A549 (cell line): ENCODE measurements at places on chromosomes 3 and 15. TPM values are rescaled to one million over a fixed set of nuclear protein-coding genes. Genes with fewer than 3 reads are reported as not detected.
A peak's percentile ranks its signal among the peaks of the same experiment; 100 is the strongest.

The ACSBG1 gene
- 0.03 to 0.15 TPM (median 0.05 TPM) in 3 replicates for polyA plus RNA-seq

The DGKG gene
- polyA plus RNA-seq = 13.3 to 17.1 TPM (median 15.3 TPM) in 3 replicates

The CCR4 gene
- polyA plus RNA-seq = not detected in 3 replicates

The FBN1 gene
- polyA plus RNA-seq = 6.3 to 7.4 TPM (median 6.5 TPM) in 3 replicates

DNA sequence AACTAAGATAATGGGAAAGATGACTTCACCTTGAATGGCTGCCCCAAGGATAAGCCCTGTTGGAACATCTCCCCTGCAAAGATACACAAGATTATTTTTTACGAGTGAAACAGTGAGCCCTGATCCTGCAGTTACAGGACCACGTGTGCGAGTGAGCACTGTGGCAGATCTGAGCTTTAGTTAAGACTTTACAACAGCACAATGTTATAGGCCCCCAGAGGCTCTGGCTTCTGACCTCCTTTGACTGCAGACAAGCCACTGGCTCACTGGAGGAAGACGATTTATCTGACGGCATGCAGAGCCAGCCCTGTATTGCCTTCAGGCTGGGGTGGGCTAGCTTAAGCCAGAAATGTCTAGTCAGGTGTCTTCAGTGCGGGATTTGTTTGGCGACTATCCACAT lies 174.4 kb downstream of the ARRDC4 start:
- no peak for DNase-seq

- DNase-seq = no peak
Observed at GRCh38 chr3:13013994-13014754, 59.1 kb downstream of the IQSEC1 start.

- DNase-seq = peak; percentile 5
Observed at GRCh38 chr3:180680097-180680430, 775 bp upstream of the CCDC39 start.

- no peak for DNase-seq
Observed at GRCh38 chr15:77988347-77989295, 88.9 kb downstream of the TBC1D2B start.

DNA sequence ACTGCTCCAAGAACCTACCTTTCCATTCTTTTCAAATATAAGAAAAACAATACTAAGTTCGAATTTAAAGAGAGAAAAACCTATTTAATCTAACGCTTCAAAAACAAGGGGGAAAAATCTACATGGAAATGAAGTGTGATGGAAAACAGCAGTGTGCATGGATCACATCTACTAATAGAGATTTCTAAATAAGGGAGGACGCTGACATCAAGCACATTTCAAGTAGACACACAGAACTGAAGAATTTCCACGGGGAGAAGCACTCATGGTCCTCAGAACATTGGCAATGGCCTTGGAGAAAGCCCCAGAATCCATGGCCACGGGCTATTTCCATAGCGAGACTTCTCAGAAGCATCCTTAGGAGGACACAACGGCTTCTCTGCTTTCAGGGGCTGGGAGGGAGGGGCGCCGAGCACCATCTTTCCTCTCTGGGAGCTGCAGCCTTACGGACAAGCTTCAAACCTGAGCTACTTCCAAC lies 1.0 kb downstream of the TASOR start:
- no peak for DNase-seq

DNA sequence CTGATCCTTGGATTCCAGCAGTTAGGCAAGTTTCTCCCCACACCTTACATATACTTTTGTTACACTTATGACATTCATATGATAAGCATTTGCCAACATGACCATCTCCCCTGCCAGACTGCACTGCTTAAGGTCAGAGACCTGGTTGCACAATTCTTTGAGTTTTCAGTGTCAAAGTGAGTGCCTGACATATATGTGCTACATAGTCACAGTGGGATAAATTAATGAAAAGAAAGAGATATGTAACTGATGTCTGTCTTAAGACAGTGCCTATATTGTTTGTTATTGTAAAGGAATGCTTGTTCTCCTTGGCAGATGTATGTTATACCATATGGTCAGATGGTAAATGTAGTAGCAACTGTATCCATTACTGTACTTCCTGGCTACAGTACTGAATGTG lies 3.5 kb upstream of the DCUN1D1 start:
- DNase-seq = no peak

- DNase-seq = no peak
Observed at GRCh38 chr3:31903686-31904431, 77.2 kb downstream of the OSBPL10 start.

DNA sequence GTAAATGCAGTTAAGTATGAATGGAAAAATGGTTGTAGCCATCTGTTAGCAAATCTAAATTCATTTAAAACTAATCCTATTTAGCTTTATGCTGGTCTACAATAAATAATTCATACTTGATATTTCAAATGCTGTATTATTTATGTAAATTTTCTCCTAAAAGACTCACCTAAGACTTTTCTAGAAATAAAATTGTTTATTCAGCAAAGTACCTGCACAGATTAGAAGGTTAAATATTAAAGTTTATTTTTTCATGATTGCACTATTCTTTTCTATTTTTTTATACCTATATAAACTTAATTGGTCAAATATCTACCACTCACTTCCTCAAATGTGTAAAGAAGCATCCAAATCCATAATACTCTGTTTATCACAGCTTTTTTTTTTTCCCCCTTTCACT lies 45.2 kb downstream of the MBNL1 start:
- no peak for DNase-seq

DNA sequence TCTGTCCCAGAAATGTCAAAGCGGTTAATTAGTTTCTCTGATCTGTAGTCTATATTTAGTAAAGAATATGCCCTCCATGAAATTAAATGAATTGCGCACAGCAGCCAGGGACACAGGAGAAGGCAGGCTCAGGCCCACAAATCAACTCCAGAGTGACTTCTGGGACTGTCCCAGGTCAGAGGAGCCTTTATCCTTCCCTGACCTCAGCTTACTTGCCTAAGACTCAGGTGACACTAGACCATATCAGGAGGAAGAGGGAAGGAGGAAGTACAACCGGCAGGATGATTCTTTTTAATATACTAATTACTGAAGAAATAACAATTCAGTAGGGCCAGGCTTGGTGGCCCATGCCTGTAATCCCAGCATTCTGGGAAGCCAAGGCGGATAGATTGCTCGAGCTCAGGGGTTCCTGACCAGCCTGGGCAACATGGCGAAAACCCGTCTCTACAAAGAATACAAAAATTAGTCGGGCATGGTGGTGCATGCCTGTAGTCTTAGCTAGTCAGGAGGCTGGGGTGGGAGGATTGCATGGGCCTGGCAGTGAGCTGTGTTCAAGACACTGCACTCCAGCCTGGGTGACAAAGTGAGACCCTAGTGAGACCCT lies 1.8 kb upstream of the GPR15 start:
- DNase-seq = no peak

GRCh38 chr3:180433152-180433551 lies 168.8 kb upstream of the TTC14 start:
- DNase-seq = no peak

- no peak for DNase-seq
Observed at GRCh38 chr3:196398782-196399181, 33.4 kb downstream of the UBXN7 start.

DNA sequence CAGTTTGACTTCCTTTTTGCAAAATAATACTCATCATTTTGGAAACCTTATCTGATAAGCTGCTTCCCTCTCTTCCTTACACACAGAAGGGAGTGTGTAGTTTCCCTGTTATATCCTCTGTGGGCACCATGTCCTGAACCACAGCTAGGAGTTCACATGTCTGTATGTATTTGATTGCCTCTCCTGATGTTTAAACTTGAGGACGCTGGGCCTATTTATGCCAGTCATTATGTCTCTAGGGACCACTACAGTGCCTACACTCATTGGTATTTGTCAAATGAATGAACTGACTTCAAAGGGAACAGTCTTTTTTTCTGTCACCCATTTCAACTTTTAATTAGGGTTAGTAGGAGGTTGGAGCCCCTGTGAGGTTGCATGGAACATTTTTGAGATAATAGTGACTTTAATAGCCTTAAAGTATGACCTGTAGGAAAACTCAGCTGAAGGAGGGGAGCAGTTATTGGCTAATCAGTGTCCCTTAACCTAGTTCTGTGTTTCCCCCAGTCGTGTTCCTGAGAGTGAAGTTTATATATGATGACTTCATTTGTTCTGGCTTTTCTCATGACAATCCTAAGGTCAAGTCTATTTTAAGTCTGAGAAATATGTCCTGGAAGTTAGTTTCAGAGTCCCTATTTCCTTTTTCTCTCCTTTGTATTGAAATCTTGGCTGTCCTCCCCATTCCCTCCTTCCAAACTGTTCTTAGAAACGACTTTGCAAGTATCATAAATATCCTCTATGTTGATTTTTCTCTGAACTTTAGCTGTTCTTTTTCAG lies 28.9 kb downstream of the PDE8A start:
- DNase-seq = no peak

DNA sequence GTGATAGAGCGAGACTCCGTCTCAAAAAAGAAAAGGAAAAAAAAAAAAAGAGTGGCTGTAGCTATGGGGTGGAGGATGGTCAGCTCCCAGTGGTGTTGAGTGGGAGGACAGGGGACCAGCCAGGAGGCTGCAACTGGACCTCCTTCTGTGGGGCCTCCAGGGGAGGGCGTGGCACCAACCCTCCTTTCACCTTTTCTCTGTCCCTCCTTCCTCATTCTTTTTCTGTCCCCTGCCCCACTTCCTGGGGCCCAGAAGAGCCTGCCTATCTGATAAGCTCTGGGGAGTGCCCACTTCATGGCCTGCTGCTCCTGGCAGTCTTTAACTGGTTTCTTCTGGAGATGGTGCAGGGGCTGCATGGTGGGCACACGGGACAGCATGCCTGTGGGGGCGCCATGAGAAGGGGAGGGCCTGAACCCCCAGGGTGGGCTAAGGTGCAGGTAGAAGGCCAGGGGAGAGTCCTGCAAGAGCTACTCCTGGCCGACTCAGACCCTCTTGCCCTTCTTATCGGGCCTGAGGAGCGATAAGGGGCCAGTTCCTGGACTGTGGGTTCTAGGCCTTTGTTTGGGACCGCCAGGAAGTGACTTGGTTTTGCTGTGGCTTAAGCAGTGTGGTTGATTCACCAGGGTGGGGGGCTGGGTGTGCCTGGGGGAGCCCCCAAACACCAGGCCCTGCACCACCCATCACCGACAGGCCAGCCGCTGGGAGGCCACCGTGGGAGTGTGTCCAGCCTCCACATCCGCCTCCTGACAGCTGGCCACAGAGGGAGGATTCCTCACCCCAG lies 49.4 kb upstream of the FLNB start:
- DNase-seq = peak; percentile 57

- no peak for DNase-seq
Observed at GRCh38 chr15:97036301-97036700, 705.8 kb downstream of the NR2F2 start.

GRCh38 chr3:72678867-72679266 lies 169.4 kb downstream of the SHQ1 start:
- DNase-seq = no peak

DNA sequence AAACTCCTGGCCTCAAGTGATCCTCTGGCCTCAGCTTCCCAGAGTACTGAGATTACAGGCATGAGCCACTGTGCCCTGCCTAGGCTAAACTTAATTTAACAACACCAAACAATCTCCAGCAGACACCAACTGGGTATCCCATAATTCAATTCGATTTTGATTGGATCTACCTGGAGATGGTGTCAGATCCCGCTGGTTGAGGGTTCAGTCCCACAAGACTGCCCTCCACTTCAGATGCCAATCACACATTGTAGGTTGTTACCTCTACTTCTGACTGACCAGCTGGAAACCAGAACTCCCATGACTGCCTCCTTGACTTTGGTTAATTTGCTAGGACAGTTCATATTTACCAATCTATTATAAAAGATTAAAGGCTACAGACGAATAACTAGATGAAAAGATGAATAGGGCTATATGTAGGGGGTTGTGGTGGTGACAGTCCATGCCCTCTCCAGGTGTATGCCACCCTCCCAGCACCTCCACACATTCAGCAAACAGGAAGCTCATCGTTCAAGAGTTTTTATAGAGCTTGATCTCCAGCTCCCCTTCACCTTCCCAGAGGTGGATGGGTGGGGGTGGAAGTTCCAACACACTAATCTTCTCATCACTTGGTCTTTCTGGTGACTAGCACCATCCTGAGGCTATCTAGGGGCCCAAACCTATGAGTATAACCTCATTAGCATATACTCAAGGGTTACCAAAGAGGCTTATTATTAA lies 9.3 kb downstream of the B2M start:
- no peak for DNase-seq

DNA sequence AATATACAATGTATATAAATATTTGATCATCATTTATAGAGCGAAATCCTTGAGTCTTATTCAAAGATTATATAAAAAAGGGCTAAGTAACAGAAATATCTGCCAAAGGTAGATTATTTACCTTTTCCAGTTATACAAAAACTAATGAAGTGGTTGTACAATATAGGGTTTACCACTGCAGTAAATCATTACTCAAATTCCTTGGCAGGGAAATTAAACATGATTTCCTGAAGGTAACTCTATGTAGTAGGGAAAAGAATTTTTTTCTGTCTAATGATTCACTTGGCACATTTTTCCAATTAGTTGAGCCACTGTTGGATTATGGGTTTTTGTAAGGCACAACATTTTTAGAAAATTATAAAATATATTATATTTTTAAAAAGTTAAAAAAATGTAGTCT lies 129.6 kb downstream of the NR2F2 start:
- no peak for DNase-seq

DNA sequence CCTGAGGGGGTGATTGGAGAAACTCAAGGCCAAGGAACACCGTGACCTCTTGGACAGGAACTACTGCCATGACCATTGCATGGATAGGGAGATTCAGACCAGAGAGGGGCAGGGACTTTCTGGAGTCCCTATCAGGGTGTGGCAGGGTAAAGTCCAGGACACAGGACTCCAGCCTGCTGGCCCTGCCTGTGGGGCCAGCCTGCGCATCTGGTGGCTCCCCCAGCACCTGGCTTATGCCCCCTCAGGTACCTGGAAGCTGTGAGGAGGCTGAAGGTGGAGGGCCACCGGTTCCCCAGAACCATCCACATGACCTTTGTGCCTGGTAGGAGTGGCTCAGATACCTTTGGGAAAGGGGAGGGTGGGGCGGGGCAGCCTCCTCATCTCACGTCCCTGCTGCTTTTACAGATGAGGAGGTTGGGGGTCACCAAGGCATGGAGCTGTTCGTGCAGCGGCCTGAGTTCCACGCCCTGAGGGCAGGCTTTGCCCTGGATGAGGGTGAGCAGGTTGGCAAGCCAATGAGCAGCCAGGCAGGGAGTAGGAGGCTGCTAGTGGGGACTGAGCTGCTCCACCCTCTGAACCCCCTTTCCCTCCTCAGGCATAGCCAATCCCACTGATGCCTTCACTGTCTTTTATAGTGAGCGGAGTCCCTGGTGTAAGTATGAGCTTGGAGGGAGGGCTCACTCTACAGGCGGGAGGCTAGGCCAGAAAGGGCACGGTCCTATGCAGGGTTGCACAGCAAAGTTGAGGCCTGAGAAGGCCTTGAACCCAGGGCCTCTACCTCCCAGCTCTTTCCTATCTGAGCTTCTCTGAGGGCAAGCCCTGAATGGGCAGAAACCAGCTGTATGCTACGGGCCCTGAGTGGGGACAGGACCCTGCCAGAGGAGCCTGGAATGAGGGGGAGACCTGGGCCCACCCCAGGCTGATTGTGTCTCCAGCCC lies 2.9 kb downstream of the ACY1 start:
- DNase-seq = no peak
